ENCODE measurements at places on chromosomes 4 and X.

DNA sequence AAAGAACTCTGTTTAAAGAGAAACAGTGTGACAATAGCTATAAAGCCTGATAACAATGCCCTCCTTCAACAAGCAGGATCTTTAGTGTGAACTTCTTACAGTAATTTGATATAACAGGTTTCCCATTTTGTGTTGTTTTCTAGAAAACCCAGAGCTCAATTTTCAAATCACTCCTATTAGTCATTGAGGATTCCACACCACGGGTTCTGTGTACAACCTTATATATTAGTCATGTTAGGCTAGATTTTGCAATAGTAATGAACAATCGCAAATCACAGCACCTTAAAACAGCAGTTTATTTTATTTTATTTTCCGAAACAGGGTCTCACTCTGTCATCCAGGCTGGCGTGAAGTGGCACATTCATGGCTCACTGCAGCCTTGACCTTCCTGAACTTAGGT, 1020.9 kb upstream of the INTU start:
- no peak for DNase-seq

DNA sequence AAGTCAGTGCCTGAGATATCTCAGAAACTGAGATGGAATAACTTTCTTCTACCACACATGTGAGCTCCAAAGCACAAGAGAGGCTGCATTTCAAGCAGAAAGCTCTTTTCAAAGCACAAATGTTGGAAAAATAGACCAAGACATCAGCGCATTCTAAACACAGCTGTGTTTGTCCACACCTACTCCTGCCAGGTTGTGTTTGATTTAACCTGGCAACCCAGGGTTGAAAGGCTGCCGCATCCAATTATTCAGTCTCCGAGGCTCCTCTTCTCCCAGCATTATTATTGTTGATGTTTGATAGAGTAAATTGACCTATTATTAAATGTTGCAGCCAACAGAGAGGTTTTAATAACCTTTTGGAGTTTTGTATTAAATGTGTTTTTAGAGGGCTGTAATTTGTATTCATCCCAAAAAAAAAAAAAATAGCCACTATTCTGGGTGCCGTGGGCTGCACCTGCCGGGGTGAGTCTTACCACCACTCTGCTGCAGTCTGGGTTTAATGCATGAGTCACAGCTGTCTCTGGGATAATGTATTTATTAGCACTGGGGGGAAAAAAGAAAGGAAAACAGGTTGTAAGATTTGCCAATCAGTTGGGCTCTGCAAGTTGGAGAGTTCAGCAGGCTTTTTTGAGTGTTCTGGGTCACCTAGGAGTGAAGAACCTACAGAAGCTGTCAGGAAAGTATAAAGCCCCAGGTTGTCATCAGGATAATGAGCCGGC, 105.2 kb upstream of the NOCT start:
- no peak for DNase-seq

- DNase-seq = no peak
Observed at GRCh38 chrX:120318411-120318810, 7.2 kb upstream of the TMEM255A start.

GRCh38 chr4:41571422-41571821, 33.5 kb downstream of the LIMCH1 start:
- DNase-seq = no peak

- DNase-seq = no peak
Observed at GRCh38 chr4:136898590-136899248, 633.6 kb downstream of the PCDH18 start.

DNA sequence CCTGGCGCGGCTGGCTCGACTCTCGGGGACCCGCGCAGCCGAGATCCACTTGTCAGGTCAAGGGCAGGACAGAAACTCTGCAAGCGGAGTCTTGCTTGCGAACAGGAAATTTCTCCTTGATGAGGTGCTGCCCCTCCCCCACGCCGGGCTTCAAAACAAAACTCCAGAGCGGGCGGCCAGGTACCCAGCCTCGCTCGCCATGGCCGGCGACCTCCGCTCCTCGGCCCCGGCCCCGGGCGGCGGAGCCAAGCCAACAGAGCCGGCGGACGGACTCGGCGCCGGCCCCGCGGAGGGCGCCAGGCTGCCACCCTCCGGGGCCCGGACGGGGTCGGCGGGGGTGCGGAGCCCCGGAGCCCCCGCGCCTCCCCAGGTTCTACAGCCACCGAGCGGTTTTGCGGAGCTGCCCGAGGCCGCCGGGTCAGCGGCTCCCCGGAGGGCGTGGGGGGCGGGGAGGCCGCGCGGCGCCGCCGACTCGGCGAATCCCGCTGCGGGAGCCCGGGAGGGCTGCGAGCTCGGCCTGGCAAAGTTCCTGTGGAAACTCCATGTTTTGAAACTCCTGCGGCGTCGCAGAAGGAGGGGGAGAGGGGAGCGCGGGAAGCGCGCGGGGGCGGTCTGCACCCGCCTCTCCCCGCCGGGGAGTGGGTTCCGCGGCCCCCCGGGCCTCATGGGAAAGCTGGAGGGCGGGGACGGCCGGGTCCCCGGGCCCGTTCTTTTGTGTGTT, 11.7 kb upstream of the BCOR start:
- DNase-seq = no peak

DNA sequence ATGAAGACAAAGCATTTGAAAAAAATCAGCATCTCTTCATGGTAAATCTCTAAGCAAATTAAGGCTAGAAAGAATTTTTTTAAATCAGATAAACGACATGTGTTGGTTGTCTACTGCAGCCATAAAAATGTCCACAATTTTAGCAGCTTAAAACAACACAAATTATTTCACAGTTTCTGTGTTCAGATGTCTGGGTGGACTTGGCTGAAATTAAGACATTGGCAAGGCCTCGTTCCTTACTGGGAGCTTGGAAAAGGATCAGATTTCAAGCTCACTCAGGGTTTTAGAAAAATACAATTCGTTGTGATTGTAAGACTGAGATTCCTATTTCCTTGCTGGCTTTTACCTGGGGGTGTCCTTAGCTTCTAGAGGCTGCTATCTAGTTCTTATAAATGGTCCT, 1470.6 kb downstream of the PCDH19 start:
- no peak for DNase-seq

DNA sequence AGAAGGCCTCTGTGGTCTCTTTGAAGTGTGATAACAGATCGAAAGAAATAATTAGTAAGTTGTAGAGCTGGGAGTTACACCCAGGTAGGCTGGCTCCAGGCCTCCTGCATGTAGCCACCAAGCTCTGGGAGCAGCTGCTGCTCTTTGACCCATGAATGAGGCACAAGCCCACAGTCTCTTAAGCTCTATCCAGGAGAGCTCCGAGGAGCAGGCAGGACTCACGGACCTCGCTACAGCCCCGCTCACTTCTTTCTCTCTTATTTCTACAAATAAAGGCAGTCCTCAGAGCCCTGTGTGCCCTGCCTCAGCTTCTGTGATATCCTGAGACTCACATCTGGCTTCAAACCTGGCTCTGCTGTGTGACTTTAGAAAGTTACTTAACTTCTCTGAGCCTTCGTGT, 86.9 kb downstream of the EVC start:
- DNase-seq = no peak

- no peak for DNase-seq
Observed at GRCh38 chr4:89397441-89397840, 89.8 kb upstream of the GPRIN3 start.

GRCh38 chr4:99947608-99948007, 1.2 kb upstream of the DNAJB14 start:
- DNase-seq = no peak

GRCh38 chr4:77819404-77819842, 255 bp upstream of the CNOT6L start:
- peak; percentile 48 for DNase-seq

GRCh38 chr4:189597341-189597740, 343.3 kb upstream of the FRG1 start:
- DNase-seq = no peak

DNA sequence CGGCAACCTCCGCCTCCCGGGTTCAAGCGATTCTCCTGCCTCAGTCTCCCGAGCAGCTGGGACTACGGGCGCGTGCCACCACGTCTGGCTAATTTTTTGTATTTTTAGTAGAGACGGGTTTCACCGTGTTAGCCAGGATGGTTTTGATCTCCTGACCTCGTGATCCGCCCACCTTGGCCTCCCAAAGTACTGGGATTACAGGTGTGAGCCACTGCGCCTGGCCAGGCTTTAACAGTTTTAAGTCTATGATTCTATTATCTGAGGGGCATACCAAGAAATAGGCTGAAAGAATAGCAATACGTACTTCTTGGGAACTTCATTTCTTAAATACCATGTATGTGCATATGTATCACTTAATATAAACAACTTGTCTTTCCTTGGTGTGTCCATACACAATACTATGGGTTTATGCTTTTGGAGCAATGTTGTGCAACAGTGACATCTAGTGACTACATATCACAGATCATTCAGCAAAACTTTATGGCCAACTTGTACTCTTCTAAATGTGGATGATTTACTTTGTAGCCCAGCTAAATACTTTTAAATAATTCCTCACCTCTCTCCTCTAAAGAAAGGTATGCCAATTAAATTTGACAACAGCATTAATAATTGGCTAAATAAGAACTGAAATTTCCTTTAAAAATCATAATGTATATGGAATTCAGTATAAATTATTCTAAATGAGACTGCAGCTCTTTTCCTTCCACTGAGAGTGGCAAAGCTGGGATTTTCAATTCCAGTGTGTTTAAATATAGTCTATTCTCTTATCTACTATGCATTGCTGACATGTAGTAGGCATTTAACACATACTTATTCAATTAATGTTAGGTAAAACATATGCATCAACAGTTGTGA, 10.4 kb downstream of the SLC9B1 start:
- DNase-seq = no peak

DNA sequence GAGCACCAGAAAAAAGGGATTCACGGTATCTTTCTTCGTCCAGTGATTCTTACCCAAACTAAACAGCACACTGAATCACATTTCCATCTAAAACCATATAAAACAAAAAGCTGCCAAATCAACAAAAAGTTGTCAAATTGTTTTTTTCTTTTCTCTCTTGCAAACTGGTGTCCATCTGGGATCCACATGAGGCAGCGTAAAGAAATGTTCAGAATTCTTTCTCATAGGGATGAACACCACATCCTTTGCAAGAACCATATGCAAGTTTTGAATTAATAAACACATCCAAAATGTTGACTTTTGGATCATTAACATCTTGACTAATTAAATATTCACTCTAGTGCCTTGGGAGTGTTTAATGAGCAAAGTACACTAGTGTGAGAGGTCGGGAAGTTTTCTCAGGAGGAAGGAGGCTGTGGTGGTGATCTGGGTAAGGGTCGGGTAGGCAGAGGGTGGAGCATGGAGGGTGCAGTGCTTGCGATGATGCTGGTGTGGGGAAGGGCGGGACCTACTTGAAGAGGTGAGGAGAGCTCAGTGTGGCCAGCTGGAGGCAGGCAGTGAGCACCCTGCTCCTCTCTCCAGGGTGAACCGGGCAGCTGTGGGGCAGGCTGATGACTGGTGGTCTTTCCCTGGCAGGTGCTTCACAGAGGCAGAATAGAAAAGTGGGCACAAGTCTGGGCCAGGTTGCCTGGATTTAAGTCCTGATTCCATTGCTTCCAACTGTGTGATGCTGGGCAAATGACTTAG, 72.8 kb downstream of the NSUN7 start:
- DNase-seq = no peak

DNA sequence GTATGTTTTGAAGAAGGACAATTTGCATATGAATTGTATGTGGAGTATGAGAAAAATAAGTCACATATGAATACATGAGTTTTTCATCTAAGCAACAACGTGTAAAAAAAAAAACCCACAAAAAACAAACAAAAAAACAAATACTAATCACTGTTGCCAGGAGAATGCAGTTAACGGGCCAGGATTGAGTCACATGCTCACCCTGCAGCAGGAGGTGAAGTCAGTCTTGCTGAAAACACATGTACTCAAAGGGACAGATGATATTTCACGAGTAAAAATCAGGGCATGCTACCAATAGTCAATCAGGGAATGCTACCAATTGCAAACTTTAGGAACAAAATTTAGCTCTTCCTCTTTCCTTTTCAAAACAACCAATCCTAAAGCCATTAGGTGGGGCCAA, 10.4 kb upstream of the DCLK2 start:
- DNase-seq = no peak

DNA sequence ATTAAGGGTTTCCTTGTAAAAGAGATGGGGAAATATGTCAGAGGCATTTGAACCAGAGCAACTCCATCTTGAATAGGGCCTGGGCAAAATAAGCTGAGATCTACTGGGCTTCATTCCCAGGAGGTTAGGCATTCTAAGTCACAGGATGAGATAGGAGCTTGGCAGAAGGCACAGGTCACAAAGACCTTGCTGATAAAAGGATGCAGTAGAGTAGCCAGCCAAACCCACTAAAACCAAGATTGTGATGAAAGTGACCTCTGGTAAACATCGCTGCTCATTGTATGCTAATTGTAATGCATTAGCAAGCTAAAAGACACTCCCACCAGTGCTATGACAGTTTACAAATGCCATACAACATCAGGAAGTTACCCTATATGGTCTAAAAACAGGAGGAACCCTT, 1390.3 kb downstream of the RAPGEF2 start:
- DNase-seq = no peak

DNA sequence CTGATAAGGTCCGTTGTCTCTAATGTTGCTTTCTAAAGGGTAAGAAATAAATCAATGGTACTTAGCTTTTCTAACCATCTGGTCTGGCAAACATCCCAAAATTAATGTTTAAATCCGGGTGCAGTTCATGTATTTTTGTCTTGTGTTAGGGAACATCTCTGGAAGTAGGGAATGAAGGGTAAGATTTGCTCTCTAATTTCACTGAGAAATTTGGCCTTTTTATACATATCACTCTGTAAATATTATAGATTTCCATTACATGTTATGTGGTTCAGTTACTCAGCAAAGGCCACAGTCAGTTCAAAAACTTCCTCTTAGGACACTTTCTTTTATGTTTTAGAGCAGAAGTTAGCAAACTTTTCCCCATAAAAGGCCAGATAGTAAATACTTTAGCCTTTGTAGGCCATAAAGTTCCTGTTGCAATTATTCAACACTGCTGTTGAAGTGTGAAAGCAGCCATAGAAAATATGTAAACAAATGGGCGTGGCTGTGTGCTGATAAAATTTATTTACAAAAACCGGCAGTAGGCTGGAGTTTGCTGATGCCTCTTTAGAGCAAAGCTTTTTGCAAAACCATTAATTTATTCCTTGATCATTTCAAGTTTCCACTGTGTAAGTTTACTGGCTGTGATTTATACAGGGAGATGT, 218.1 kb downstream of the ANTXR2 start:
- no peak for DNase-seq

DNA sequence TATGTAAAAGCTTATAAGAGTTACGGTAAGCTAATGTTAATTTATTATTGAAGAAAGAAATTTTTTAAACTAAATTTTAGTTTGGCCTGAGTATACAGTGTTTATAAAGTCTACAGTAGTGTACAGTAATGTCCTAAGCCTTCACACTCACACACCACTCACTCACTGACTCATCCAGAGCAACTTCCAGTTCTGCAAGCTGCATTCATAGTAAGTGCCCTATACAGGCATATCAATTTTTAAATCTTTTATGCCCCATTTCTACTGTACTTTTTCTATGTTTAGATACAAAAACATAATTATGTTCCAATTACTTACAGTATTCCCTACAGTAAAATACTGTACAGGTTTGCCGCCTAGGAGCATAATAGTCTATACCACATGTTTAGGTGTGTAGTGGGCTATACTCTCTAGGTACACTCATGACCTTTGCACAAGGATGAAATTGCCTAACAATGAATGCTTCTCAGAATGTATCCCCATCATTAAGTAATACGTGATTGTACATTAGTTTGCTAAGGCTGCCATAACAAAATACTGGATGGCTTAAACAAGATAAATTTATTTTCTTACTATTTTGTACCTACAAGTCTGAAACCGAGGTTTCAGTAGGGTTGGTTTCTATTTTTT, 333.8 kb upstream of the PCDH7 start:
- DNase-seq = no peak
